ENCODE measurements at places on chromosomes 5 and 9.

DNA sequence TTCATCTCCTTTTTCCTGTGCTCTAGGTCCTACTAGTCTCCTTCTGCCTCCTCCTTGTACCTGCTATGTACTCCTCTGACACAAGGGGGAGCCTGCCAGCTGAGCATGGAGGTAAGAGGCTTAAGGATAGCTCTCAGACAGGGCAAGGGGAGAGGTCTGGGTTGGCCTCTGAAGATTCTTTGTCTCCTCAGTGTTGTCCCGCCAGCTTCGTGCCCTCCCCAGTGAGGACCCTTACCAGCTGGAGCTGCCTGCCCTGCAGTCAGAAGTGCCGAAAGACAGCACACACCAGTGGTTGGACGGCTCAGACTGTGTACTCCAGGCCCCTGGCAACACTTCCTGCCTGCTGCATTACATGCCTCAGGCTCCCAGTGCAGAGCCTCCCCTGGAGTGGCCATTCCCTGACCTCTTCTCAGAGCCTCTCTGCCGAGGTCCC lies 3.8 kb downstream of the CREB3 start:
- DNase-seq: peak; percentile 57

GRCh38 chr9:93656426-93657239 lies 80.2 kb downstream of the PHF2 start:
- no peak for DNase-seq

DNA sequence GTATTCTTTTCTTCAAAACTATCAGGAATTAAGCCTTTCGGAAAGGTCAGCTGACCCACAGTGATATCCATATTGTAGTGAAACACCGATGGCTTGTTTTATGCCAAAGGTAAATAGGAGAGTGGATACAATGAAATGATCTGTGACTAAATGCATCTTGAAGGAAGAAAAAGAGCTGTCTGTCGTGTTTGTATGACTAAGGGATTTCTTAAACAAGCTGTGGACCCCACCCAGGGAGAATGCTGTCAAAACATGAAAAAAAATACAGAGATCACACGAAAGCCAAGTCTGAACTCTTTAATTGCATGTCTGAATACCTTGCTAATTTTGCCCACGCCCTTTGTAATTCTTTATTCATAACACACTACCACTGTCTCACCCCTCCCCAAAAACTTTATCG lies 286.4 kb upstream of the WWC1 start:
- DNase-seq: no peak

- no peak for DNase-seq
Observed at GRCh38 chr5:17222664-17223063, 5.2 kb downstream of the BASP1 start.

GRCh38 chr9:137764981-137765380 lies 112.6 kb upstream of the CACNA1B start:
- DNase-seq: no peak

DNA sequence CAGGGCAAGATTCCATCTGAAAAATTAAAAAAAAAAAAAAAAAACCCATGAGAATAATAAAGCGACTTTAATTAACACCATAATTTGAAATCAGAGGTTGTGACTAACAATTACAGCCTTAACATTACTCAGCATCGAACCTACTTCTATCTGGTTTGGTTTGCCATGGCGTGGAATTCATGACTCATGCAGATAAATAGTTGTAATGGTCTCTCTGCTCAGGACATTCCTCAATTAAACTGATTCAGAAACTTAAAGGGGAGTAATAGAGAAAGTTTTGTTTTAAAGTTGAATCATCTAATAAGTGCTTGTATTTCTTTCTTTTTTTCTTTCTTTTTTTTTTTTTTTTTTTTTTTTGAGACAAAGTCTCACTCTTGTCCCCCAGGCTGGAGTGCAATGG lies 135.5 kb downstream of the SPATA31D1 start:
- DNase-seq: peak; percentile 79

- DNase-seq: no peak
Observed at GRCh38 chr5:34857161-34857560, 18.2 kb downstream of the TTC23L start.

DNA sequence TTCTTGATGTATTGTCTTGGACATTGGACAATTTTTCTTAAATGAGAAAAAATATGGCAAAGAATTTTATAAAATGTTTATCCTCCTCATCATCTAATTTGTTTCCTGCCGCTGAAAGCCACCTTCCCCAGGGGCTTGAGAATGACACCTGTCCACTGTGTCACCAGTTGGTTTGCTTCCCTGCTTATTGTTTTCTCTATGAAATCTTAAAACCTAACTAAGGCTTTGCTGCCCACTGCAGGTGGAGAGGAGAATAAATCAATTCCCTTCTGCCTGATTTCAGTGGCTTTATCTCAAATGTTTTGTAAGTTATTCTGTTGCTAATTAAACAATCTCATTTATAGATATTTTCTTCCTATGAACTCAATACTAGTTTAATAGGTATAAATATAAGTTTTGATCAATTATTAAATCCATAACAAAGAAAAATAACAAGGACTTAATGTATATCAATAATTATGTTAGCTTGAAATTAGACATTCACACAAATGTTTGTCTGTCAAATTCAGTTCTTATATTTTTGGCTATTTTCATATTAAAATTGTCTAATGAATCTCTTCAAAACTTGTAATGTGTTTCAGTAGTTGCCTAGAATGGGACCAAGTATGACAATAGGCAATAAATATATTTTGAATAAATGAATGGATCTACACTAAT lies 822.5 kb downstream of the PTPRD start:
- DNase-seq: no peak

DNA sequence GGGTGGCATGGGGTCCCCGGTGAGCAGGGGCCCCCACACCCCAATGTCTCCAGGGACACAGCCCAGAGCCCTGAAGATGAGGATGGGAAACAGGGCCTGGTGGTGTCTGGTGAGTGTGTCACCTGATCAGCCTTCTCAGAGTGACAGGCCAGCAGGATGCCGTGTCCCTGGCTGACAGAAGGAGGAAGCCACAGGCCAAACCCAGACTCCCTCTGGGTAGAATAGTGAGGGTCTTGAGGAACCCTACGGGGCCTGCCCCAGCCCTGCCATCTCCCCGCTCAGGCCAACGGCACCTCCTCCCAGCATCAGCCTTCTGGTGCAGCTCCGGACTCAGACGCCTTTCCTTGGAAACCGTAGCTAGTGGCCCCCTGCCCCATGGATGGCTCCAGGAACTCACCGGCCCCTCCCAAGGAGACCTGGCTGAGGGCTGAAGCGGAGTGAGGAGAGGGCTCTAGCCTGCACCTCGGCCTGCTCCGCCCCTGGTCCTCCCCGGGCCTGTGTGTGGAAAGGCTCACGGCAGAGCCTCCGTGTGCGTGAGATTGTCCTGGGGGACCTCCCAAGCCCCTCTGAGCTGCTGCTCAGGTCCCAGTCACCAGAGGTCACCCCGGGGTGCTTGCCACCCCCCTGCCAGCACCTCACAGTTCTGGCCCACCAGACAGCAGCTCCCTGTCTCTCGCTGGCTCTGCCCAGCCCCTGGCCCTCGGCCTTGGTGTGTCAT lies 6.0 kb downstream of the RALGDS start:
- no peak for DNase-seq

DNA sequence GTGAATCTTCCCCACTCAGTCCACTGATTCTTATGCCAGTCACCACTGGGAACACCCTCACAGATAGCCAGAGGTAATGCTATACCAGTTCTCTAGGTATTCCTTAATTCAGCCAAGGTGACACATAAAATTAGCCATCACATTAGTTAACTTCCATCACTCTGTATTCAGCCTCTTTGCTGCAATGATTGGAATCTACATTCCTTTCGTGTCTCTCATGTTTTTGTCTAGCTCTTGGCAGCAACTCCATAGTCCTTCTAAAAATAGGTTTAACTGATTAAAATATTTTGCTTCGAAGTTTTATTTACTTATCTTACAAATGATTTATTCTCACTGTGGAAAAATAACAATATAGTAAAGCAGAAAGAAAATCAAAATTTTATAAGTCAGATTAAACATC lies 19.6 kb upstream of the RNF20 start:
- DNase-seq: no peak

- DNase-seq: no peak
Observed at GRCh38 chr9:135374591-135374990, 105.0 kb upstream of the PPP1R26 start.

DNA sequence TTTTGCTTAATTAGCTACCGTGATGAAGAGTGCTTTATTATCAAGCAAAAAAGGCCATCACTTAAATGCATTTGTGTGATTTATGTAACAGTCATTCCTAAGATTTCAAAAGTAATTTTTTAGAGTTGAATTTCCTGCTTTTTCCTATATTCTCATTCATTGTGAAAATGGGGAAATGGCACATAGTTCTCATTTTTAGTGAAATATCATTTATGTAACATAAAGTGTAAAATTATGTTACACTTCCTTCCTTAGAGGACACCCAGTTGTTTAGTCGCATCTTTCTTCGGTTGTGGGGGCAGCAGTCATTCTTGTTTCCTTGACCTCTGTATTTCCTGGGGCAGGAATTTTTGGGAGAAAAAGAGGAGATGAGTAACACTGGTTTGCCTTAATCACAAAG lies 142.8 kb downstream of the MAST4 start:
- DNase-seq: no peak

DNA sequence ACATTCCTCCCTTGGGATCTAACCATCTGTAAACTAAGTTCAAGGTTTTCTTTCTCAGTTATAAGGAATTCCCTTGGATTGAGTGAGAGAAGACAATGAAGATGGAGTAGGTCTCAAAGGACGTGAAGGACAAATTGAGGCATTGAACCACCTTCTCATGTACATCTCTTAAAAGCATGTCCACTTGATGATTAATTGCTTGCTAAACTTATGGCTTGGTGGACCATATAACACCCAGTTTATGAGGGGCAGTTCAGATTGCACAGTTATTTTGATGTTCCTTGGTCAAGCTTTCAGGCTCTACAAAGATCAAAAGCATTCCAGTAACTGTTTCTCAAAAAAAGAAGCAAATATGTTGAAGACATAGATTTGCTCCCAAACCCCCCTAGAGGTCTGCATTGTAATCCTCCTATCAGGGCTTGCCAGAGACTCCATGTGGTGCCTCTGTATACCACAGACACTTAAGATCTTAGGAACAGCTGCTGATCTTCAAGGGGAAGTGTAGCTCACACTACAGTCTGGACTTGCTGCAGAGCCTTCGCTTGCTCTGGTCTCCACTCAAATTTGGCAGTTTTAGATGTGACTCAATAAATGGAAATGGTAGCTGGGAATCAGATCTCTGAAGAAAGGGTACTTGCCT lies 56.9 kb upstream of the ALDH1A1 start:
- no peak for DNase-seq

- DNase-seq: no peak
Observed at GRCh38 chr9:114484215-114484853, 20.9 kb downstream of the WHRN start.

- DNase-seq: no peak
Observed at GRCh38 chr5:67537439-67538148, 341.0 kb upstream of the CD180 start.

DNA sequence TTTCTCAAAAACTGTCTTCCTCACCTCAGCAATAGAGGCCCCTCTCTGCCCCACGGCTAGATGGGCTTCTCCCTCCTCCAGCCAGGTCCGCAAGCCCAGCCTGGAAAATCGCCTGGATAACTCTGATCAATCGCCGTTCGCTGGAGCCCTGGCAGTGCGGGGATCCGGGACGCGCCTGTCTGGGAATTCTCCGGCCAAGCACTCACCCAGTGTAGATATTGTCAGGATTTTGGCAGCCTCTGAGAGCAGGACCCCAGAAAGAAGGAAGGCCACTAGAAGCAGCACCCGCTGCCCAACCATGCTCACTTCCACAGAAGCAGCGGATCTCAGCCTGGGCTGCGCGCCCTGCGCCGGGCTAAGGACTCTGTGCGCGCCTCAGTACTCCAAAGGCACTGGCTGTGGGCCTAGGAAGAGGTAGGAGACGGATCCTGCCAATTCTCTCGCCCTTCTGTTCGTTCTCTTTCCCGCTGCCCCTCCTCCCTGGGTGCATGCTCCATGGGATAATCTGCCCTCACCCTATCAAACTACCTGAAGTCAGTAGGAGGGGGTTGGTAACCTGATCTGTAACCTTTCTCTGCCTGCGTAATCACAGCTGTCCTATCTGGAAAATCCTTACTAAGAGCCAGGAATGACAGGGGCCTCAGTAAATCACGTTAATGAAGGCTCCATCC lies at the start of gene UGT3A1:
TSS of gene UGT3A1 (minus strand) at position 450 of the 671 bp plus-strand sequence. CDS start at position 300, 150 bp downstream.
- no peak for DNase-seq

DNA sequence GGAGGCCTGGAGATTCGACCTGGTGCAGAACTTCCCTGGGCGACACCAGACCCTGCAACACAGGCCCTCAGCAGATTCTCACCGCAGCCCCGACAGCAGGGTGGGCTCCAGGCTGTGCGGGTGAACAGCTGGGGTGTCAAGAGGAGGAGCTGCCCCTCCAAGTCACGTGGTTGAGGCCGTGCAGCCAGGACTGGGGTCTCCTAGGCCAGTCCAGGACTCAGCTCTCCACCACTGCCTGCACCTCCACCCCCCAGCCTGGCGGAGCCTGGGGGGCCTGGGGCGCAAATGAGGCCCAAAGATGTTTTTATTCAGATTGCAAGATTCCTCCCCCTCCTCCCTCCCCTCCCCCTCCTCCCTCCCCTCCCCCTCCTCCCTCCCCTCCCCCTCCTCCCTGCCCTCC lies 9.2 kb upstream of the AGPAT2 start:
- no peak for DNase-seq

DNA sequence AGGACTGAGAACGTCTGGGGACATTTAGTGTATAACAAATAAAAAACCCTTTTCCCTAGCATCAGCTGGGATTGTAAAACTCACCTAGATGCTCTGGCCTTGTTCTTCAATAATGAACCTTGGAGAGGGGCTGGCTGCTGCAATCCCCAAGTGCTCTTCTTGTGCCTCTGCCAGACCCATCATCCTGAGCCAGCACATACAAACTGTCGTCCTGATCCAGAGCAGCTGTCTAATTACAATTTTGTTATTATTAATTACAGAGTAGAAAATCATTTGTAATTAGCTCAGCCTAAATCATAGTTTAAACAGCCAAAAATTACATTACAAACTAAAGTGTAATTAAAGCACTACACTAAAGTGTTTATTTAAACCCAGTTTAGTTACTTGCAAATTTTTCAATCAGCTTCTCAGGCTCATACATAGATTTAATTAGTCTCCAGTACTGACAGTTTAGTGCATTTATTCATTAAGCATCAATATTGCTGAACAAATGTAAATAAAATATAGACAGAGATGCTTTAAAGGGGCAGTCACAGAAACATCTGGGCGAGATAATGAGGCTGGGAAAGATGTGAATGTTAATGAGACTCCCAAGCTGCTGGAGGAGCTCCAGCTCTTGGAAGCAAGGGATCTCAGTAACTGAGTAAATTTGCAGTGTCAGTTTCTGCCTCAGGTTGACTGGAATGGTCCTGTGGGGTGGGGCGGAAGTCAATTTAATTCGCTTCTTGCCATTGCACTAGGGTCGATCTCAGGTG lies 632.3 kb upstream of the TLE4 start:
- DNase-seq: no peak

GRCh38 chr5:176817841-176818377 lies 7.5 kb downstream of the UNC5A start:
- no peak for DNase-seq

GRCh38 chr9:126616521-126616976 lies 2.8 kb downstream of the LMX1B start:
- DNase-seq: no peak

DNA sequence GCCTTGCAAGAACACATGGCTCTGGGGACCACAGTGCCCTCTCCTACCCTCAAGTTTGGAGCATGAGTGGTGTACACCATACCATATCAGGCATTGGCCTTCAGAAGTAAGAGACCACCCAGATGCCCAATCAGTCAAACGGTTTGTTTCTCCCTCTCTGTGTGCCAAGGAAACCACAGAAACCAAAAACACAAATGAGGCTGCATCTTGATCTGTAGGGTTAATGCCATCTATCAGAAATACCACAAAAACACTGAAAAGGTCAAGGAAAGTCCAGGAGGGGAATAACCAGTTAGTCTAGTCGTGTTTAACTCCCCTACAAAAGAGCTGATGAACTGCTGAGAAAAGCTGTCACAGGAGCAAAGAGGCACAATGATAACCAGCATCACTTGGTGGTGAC lies 78.4 kb downstream of the INSYN2B start:
- DNase-seq: no peak

Measured in RCC 7860 (cell line).